ENCODE measurements at places on chromosomes 3 and 15.
A peak's percentile ranks its signal among the peaks of the same experiment; 100 is the strongest.

DNA sequence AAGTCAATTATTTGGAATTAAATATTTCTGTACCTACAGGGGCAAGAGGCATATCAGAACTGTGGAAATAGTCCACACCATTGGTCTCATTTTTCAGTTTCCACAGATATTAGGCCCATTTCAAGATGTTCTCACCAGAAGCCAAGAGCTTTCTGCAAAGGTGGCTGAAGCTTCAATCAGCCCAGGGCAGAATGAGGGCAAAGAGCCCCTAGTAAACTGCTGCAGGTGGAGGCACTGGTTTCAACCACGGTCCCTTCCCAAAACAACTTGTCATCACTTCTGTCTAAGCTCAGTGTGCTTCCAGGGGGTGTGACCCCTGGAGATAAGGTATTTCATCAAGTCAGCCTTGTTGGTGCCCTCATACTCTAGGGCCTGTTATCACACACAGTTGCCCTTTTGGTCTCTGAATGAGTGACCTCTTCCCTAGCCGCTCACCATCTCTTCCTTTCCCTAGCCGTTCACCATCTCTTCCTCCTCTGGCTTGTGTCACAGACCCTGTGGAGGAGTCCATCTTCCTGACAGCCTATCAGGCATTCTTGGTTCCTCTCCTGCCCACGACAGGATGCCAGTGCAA lies 21.2 kb downstream of the IL17RD start:
- no peak for DNase-seq

DNA sequence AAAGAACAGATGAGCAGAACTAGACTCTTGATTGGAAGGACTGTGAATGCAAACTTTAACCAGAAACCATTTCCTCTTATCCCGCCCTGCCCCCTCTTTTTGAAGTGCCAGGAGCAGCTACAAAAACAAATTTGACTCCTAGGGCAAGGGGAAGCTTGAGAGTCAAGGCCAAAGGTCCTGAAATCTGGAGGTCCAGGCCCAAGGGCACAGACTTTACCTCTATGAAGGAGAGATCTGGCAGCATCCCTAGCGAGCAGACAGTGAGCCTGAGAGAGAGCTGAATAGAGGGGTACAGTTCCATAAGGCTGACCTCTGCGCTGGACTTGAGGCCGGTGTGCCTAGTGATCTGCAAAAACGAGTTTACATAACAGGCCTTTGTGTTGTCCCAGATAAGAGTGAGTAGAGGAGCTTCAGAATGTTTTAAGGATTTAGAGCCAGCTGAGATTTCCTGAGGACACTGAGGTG lies 5.1 kb downstream of the RAB43 start:
- DNase-seq: peak; percentile 69

DNA sequence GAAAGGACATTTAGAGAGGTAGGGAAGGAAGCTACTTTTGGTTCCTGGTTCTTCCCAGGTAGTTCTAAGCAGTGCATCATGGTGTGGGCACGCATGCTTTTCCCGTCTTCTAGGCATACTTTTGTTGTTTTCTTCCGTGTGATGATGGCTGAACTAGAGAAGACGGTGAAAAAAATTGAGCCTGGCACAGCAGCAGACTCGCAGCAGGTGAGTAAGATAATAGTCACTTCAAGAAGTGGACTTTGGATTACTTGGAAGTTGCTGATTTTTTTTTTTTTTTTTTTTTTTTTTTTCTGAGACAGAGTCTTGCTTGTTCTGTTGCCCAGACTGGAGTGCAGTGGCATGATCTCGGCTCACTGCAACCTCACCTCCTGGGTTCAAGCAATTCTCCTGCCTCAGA lies 17.9 kb downstream of the FANCD2OS start:
- DNase-seq: no peak

DNA sequence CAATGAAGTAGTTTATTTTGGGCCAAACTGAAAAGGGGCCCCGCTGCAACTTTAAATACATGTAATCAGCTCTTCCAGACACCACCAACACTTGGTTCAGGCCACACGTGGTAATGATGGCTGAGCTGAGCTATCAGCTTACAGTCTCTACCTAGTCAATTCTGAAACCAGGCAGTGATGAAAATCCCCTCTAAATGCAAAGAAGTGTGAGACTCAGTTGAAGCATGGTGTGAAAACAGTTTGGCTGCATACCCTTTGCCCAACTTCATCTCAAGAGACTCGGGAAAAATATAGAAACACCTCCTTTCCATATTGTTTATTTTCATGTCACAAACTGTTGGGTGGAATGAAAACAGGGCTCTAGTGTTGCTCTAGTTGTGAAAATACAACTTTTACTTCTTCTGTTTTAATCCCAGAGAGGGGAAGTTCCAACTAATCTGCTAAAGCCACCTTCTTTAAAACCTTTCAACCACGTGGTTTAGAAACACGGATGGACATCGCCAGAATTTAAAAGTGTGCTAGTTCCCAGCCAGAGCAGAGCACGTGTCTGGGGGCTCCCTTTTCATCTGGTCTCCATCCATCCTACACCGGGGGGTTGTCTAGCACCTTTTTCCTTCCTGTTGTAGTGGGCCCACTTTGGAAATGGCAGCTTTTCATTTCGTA lies 229.1 kb downstream of the EPHB1 start:
- no peak for DNase-seq

DNA sequence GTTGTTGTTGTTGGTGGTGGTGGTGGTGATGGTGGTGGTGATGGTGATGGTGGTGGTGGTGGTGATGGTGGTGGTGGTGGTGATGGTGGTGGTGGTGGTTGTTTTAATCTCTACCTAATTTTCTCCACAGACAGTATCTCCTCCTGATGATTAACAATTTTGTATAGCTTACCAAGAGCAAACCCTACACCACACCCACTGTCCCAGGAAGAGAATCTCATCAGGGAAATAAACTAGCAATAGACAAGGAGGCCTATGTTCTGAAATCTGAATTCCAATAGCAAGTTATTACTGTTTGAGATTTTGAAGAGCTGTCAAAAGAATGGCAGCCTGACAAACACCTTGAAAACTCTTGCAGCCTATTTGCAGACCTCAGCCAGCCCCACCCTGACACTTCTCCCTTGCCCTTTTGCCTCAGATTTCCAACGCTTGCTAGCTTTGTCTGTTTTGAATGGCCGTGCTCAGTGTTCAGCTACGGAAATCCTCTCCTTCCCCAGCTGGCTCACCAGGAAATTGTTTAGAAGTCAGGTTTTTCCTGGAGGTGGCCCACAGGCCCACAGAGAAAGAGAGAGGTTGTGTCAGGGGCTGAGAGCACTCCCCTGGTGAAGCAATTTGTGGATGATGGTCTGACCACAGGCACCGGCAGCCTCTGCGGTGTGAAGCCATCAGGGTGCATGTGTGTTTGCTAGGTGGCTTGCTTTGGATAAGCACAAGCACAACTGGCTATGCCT lies 101.6 kb downstream of the MAGI1 start:
- peak; percentile 74 for DNase-seq

DNA sequence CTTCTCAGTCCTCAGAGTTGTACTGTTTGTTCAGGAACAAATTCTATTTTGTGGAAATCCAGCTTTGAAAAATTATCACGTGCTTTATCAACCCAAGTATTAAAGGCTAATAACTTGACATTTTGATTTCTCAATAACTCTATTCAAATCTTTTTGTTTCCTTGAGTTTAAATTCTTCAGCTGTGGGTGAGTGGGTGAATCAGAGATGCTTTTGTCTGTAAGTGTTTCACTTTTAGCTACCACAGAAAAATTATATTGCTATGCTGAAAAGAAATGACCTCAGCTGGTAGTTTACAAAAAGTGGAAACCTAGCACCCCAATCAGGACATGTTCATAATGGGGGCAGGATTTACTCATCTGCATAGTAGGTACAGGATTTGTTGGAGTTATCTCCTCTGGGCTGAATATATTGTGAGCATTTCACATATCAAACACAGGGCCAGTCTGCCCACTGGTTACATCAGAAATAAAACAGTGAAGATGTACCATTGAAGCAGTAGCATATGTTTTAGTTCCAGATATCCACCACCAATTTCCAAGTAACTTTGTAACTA lies 30.5 kb downstream of the MINDY4B start:
- no peak for DNase-seq

DNA sequence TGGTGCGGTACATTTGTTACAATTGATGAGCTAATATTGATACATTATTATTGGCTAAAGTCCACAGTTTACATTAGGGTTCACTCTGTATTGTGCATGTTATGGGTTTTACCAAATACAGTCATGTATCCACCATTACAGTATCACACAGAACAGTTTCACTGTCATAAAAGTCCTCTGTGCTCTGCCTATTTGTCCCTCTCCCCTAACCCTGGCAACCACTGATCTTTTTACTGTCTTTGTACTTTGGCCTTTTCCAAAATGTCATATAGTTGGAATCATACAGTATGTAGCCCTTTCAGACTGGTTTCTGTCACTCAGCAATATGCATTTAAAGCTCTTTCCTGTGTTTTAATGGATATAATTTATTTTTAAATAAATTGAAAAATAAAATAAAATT lies 83.1 kb upstream of the SLC4A7 start:
- no peak for DNase-seq

- no peak for DNase-seq
These were observed 223.7 kb downstream of the PCCB start for GRCh38 chr3:136473716-136474326.

- DNase-seq: no peak
These were observed 47.5 kb upstream of the SEMA4B start for GRCh38 chr15:90153658-90154057.

DNA sequence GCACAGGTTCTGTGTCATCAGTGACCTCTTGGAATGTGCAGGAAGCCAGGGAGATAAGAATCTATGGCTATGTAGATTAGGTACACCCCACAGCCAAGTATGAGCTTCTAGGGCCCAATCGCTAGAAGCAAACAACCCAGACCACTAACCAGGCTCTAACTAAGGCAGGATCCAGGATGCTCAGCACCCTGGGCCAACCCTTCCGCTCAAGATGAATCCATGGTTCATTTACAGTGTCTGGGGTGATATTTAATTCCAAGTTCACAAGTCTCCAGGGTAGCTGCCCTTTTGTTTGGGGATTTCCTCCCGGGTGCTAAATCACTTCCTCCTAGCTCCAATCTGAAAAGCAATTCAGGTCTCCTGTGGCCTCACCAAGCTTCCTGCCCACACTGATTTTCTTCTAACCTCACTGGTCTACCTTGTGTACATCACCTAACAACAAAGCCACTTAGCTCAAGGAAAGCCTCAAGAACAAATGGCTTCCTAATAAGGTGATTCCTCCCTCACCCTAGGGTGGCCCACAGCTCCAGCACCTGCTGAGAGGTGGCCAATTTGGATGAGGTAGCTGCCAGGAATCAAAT lies 2.4 kb downstream of the EHD4 start:
- peak; percentile 51 for DNase-seq

GRCh38 chr3:195070336-195070735 lies 200.6 kb downstream of the XXYLT1 start:
- no peak for DNase-seq

DNA sequence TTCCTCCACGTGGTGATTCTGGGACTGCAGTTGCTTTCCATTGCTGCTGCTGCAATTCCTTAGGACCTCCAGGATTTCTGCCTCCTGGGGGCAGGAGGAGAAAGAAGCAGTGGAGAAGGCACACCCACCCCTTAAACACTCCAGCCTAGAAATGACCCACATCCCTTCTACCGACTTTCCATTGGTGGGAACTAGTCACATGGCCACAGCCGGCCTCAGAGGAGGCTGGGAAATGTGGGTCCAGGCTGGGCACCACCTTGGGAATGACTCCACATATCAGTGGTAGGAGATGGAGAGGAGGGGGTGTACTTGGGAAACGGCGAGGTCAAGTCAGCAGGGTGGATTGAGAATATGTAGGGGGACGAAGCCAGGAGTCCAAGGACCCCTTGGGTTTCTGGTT lies 269.4 kb upstream of the CTDSPL start:
- no peak for DNase-seq

DNA sequence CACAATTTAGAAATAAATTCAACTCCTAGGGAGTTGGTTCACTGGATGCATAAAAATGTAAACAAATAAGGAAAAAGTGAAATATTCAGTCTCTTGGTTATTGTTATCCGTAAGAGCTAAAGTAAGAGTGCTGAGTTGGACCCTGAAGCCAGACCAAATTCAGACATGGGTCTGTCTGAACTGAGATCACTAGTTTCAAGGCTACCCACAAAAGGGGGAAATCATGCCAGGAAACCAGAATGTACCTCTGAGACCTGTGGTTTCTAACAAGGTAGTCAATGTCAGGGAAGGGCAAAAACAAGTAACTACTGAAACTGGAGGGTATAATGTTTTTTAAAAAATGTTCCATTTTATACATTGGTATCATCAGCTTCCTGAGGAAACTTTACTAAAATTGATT lies 35.2 kb upstream of the GOLGA6L2 start:
- DNase-seq: no peak

GRCh38 chr3:12891985-12892839 lies 50.8 kb upstream of the RPL32 start:
- DNase-seq: peak; percentile 49

DNA sequence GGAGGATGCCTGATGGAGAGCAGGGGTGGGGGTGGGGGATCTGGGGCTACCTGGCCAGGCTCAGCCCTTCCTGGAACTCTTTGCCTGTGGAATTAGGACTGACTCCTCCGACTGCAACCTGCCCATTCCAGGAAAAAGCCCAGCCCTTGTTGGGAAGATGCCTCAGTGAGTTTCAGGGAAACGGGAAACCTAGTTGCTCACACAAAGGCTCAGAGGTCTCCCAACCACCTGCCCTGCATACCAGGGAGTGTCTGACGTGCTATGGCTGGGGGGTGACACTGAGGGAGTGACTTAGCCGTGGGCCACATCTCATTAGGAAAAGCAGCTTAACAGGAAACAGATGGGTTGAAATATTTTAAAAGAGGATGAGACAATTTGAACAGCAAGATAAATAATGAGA lies 27.9 kb downstream of the CYP8B1 start:
- DNase-seq: no peak

- DNase-seq: no peak
These were observed 37.1 kb upstream of the SLC4A7 start for GRCh38 chr3:27521179-27521871.

- DNase-seq: no peak
These were observed 132.1 kb upstream of the TRIM42 start for GRCh38 chr3:140545756-140546155.

DNA sequence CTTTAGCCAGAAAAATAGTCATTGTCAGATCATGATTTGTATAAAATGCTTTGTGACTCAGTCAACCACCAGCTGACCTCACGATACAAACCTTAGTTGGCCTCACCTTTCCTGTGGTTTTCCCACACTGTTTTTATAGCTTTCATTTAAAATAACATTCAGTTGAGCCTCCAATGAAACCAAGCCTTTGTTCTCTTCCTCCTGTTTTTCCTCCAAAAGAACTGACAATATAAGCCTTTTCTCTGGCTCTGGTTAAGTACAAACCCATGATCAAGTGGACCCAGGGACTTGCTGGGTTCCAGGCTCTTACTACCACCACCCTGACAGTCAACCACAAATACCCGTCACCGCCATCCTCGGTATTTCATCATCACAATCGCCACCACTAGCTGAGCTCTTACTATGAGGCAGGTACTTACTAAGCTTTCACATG lies 81.7 kb downstream of the TAMM41 start:
- DNase-seq: no peak

- DNase-seq: peak; percentile 68
These were observed 56.9 kb downstream of the LRCH3 start for GRCh38 chr3:197847866-197848401.

- peak; percentile 63 for DNase-seq
These were observed 34.8 kb upstream of the RASA2 start for GRCh38 chr3:141452045-141452444.

- DNase-seq: peak; percentile 7
These were observed 28.5 kb downstream of the DNAJC13 start for GRCh38 chr3:132445817-132446216.
